T-helper 1 cell (primary cell): ENCODE measurements at places on chromosomes 1 and 21.

DNA sequence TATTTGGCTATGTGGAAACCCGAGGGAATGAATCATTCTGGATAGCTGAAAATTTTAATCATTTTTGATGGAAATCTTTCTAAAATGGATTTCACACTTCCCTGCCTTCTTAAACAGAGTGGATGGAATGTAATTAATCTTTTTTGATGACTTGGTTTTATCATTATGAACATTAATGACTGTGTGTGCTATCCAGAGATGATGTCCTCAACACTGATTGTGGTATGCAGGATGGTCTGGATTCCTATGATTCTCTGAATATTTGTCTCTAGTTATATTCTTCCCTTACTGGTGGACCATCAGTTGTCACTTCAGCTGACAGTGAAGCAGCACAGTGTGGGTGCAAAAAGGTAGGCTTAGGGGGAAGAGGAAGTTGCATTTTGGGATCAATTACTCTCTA lies 513.5 kb downstream of the LMO4 start:
- DNase-seq, result no peak

GRCh38 chr1:106957795-106958194 lies 98.7 kb upstream of the PRMT6 start:
- no peak for DNase-seq

DNA sequence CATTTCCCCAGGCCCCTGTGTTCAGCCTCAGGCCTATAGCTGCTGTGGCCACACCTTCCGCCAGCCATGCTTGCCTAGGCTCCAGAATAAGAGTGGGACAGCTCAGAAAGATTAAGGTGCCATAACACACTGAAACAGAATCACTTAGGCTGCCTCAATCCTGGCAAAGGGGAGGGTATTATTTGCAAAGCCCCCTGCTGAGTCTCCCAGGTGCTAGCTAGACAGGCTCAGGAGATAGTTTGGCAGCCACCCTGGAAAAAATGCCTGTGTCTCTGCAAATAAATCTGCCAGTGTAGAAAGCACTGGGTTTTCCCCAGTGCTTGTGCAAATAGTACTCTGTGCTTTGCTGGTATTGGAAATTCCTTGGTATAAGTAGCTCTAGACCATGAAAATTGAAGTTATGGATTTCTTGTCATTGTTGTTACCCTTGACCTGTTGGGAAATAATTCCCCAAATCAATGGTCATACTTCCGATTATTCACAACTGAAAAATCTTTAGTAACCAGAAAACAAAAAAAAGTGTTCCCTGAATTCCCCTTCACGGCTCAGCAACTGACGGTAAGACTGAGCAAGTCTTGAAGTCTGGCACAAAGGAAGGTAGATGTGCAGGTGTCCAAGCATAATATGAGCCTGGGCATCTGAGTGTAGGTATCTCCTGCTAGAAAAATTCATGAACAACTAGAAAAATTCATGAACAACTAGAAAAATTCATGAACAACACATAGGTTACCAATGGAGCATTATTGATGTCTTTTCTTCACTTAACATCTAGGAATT lies 56.9 kb downstream of the PROX1 start:
- DNase-seq, result no peak

GRCh38 chr1:97262842-97263241 lies 541.3 kb downstream of the PTBP2 start:
- DNase-seq, result no peak

GRCh38 chr1:94093396-94093795 lies 27.6 kb downstream of the ABCA4 start:
- no peak for DNase-seq

- no peak for DNase-seq
Measured at GRCh38 chr1:64112281-64112680, 91.1 kb upstream of the UBE2U start.

DNA sequence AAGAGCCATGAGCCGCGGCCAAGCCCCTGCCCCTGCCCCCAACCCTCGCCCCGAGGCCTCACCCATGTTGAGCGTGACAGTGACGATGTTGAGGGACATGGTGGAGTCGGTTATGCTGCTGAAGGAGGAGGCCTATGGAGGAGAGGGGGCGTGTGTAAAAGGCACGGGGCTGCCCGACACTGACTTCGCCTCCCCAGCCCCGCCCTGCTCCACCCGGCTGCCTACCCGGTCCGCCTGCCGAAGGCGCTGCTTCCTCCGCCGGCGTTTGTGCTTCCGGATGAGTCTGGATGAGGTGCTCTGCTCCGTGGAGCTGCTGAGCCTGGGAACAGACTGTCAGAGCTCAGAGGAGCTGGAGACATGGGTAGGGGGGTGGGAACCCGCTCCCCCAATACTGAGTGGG lies 9.0 kb downstream of the DVL1 start:
- no peak for DNase-seq

DNA sequence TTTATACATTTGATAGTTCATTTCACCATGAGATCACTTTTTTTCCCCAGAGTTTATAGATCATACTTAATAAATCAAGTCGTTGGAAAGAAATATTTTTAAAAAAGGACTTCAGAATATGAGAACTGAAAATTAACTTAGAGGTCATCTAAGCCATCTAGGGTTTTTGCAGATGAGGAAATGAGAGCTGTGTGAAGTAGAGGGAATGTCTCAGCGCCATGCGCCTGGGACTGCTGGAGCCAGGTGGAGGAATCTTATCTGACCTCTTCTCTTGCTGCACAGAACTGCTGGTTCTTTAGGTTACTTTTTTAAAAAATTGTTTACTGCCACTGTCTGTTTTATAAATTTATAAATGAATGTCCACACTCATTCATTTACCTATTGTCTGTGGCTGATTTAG lies 11.5 kb downstream of the SH3BGR start:
- DNase-seq, result no peak

GRCh38 chr1:53376742-53377437 lies 49.0 kb upstream of the LRP8 start:
- DNase-seq, result peak; percentile 4

DNA sequence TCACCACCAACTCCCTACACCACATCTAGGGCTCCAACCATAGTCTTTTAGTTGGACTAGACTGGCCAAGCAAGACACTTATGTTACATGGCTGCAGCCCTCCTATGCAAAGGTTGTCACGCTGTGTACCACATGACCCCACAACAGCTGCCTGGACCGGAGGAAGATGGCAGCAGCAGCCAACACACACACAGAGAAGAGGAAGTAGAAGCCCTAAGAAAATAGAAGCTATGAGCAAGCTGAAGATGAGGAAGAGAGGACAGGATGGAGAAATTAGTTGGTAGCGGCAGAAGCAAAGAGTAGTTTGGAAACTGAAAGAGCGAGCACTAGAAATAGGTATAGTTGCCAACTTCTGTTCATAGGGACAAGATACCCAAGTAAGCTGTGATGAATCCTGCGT lies 60.8 kb upstream of the RALGPS2 start:
- DNase-seq, result no peak

DNA sequence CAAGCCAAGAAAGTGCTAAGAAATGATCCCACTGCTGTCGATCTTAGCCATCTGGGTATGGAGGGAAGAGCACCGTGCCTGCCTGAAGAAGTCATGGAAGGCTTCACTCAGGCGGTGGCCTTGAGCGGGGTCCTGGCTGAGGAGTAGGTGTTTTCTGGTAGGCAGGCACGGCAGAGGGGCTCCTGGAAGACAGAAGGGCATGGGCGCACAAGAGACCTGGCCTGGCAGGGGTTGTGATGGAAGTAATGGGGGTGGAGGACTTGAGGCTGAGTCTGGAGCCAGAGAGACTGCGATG lies 185.1 kb downstream of the KAZN start:
- DNase-seq, result no peak

GRCh38 chr1:226684026-226684425 lies 55.1 kb downstream of the ITPKB start:
- no peak for DNase-seq

- no peak for DNase-seq
Measured at GRCh38 chr1:43129426-43129825, 42.7 kb downstream of the EBNA1BP2 start.

DNA sequence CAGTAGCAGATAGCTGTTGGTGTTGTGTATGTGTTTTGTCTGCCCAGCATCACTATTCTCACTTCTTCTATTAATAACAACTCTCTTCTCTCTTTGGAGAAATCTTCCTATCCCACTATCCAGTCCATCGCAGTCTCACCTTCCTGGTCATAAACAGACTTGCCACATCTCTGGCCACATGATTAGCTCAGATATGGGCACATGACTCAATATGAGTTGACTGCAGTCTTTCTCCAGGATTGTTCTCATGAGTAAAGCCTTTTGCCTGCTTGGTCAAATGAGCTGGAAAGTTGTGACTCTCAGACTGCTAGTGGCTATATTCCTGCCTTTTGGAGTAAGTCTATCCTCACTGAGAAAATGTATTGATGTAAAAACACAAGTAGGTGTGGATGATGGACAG lies 32.9 kb upstream of the TADA1 start:
- no peak for DNase-seq

DNA sequence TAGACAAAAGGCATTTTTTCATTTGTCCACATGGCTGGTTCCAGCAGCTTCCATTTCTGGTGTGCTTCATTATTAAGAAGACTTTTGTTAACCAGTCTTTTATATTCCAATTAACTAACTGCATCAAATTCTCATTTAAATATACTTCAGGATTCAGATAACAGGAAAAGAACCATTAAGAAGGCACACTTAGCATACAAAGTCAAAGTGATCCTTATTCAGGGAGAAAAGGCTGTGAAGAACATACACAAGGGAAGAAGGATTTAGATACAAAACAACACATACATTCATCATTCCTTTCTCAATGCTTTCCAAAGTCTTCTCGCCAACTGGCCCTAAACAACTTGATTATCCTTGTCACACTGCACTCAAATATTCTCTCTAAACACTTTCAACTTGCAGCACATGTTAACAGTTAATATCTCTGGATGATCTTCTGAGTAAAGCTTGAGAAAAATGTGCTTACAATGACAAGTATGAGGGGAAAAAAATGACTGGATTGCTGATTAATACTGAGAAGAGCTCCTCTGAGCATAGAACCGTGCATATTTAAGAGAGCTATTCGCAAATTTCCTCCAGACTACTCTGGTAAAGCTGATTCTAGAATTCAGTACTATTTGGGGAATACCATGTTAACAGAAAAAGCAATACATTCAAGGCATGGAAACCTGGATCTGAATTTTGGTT lies 225.2 kb upstream of the TNR start:
- DNase-seq, result no peak

DNA sequence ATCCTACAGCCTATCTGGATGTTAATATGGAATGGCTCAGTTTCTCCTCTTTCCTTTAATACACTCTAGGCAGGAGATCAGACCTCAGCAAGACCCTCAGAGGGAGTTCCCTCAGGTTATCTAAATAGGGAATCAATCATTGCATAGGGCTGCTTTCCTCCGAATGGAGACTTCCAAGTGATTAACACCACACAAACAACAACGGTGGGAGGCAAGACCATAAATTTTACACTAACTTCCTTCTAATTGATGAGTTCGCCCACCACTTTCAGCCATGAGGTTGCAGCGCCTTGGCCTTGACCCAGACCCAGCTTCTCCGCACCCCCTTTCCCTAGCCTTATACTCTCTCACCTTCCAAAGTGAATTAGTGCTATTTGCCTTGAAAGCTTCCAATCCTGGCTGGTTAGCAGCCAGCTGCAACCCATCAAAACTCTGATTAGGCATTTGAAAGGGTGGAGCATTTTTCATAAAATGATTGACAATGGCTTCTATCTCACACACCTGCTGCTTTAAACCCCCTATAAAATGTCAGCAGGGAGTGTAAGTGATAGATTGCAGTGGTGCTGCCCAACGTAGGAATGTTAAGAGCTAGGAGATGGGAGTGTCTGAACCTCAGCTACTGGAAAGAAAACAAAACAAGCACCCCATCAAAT lies 534.9 kb upstream of the USP24 start:
- DNase-seq, result no peak

DNA sequence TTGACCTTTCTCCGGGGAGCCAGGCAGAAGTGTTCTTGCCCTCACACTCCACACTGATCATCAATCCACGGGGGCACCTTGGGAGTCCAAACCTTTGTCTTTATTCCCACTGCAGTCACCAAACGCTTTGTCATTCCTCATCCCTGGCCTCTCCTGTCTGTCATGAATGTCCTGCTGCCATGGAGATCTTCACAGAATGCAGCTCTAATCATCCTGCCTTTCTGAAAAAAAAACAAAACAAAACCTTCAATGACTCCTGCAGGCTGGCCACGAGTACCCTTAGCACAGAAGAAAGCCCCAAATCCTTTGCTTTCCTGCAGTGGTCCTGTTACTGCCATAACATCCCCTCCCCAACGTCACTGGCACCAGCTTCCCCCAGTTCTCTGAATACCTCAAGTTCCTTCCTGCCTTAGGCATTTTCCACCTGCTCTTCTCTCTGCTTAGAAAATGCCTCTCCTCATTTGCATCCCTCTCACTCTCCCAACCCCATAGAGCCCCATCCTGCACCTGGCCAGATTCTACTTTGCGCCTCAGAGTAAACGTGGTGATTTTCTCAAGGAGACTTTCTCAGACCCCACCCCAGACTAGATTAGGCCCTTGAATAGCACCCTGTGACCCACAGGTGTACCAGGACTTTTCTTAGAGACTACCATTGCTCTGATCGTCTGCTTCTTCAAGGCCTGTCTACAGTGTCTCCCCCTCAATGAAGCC lies 131.2 kb downstream of the AK5 start:
- DNase-seq, result no peak

DNA sequence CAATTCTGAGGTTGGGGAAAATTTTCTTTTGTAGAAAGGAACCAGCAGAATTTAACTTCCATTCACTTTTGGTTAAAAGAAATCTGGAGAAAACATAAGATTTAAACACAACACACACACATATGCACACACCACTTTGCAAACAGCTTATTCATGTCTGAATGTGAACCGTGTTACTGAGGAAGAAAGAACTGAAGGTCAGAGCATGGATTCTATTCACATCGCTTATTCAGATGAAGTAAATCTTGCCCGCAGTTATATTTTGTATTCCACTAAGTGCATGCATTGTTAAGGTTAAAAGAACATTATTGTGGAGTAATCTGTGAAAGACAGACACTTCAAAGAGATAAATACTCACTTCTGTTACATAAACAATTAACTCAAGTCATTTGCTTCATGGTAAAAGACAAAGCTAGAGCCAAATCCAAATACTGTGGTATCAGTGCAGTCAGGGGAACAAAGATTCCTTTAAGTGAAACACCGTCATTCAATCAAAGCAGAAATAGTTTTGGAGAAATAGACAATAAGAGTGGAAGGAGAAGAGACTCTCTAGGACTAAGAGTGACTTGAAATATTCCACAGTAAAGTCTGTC lies 82.0 kb downstream of the LRRC53 start:
- no peak for DNase-seq

DNA sequence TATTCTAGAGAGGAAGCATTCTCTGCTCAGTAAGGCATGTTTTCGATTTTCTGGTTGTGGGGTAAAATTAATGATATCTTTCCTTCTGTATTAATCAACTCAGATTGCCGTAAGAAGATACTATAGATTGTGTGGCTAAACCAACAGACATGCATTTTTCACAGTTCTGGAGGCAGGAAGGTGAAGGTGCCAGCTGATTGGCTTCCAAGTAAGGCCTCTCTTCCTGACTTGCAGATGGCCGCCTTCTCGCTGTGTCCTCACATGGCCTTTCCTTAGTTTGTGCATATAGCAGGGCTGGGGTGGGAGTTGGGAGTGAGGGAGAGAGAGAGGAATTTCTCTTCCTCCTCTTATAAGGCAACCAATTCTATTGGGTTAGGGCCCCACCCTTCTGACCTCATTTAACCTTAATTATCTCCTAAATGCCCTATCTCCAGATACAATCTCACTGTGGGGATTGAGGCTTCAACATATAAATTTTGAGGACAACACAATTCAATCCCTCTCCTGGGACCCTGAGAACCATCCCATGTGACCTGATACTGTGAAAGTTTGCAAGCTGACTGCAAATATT lies 52.3 kb upstream of the MRPS6 start:
- DNase-seq, result no peak
